ENCODE measurements at places on chromosomes 4 and X. TPM values are rescaled to one million over a fixed set of nuclear protein-coding genes. Genes with fewer than 3 reads are reported as not detected.
A peak's percentile ranks its signal among the peaks of the same experiment; 100 is the strongest.

DNA sequence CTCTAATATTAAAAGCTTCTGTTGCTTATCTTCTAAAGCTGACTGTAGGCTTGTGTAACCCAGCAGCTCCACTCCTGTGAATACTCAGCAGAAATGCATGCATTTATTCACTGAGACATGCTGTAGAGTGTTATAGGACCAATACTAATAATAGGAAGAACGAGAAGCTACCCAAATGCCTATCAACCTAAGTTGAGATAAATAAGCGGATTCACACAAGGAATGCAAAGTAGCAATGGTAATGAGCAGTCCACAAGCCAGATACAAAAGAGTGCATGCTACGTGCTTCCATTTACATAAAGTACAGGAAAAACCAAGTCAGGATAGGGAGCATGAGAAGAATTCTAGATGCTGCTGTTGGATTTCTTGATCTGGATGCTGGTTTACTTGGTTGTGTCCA, 155.9 kb downstream of the AASDH start:
- no peak for DNase-seq

GRCh38 chr4:93384887-93385286, 443.7 kb upstream of the ATOH1 start:
- no peak for DNase-seq

GRCh38 chrX:6505960-6506359, 29.0 kb downstream of the VCX3A start:
- DNase-seq, result no peak

- no peak for DNase-seq
Observed at GRCh38 chr4:26080870-26081628, 167.0 kb downstream of the SMIM20 start.

- peak; percentile 83 for DNase-seq
Observed at GRCh38 chr4:37603070-37603468, 83.1 kb downstream of the RELL1 start.

DNA sequence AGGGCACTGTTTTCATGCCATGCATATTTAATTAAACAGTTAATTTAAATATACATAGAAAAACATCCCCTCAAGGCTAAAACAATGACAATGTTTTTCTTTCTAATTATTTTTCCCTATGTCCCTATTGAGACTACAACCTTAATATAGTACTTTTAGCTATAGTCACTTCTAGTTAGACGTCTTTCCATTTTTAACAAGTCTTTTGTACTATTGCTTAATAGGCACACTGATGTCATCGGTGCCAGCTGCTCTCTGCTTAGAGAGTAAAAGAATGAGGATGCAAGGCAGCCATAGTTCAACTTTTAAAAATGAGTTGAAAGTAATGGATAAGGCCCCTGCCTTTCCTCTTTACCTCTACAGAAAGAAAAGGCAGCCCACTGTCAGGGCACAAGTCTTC, 191.1 kb downstream of the KCTD8 start:
- no peak for DNase-seq

DNA sequence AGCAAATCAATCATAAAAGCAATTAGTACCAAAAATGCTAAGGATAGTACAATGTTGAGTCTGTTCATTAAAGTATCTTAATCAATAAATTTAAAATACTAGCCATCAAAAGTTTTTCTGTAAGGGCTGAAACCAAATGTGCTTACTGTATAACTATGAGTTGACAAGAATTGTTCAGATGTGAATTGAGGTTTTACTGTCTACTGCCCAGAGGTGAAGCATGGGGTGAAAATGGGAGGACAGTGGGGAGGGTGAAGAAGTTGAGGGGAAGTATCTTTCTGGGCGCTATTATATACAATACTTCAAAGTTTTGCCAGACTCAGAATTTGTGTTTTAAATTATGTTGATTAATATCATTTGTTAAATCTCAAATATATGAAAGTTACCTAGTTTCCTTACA, 4.1 kb upstream of the PPBP start:
- DNase-seq, result no peak

GRCh38 chrX:13598877-13599276, 29.5 kb downstream of the EGFL6 start:
- DNase-seq, result no peak

- DNase-seq, result no peak
Observed at GRCh38 chr4:128298146-128298758, 10.6 kb upstream of the PGRMC2 start.

GRCh38 chr4:95178938-95179337, 369.8 kb downstream of the UNC5C start:
- DNase-seq, result no peak

DNA sequence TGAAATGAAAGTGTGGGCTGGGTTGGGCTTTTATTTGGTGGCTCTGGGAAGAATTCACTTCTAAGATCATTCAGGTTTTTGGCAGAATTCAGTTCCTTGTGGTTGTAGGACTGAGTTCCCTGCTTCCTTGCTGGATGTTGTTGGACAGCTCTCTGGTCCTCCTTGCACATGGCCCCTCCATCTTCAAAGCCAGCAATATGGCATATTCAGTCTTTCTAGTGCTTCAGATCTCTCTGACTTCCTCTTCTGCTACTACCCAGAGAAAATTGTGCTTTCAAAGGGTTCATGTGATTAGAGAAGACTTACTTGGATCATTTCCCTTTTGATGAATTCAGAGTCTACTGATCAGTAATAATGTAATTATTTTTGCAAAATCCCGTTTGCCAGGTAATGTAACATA, 12.8 kb upstream of the IGFBP7 start:
- DNase-seq, result no peak

- no peak for DNase-seq
Observed at GRCh38 chr4:73607375-73608033, 12.7 kb downstream of the RASSF6 start.

GRCh38 chr4:76588274-76588673, 153.2 kb downstream of the SHROOM3 start:
- DNase-seq, result no peak

GRCh38 chrX:105753411-105753810, 68.9 kb upstream of the NRK start:
- DNase-seq, result no peak

- DNase-seq, result no peak
Observed at GRCh38 chrX:30649859-30650258, 3.4 kb upstream of the GK start.

DNA sequence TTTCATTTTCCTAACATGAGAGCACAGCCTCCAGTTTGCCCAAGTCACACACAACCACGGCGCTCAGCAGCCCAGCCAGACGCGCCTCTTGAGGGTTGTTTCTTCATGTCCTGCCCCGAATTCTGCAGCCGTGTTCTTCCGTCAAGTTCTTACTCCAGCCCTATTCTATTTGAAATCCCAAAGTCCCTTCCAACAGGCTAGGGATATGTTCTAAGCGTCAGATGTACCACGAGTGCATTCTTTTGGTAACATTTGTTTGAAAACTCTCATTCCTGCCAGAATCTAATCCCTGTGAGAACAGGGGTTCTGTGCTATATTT, 23.1 kb downstream of the ACSL1 start:
- no peak for DNase-seq

GRCh38 chr4:170374770-170375169, 285.0 kb upstream of the AADAT start:
- DNase-seq, result no peak

- no peak for DNase-seq
Observed at GRCh38 chr4:2172627-2173231, 69.2 kb downstream of the HAUS3 start.

- DNase-seq, result no peak
Observed at GRCh38 chrX:57565198-57565597, 26.6 kb upstream of the ZXDB start.

STS gene
- 0.39 TPM for total RNA-seq

BMP15 gene
- not detected for total RNA-seq

C4orf17 gene
- total RNA-seq, result not detected

NOCT gene
- total RNA-seq, result 17.9 TPM

GLRA2 gene
- not detected for total RNA-seq

ADAMTS3 gene
- total RNA-seq, result not detected

DNAAF6 gene
- not detected for total RNA-seq

RHOH gene
- total RNA-seq, result 81.2 TPM

TSPAN7 gene
- 3.2 TPM for total RNA-seq

MAGEA12 gene
- not detected for total RNA-seq

RPS3A gene
- 2,880 TPM for total RNA-seq

Data from activated naive CD4-positive, alpha-beta T cell treated with anti-CD3 and anti-CD28 coated beads, Interleukin-2, amount 50 U/mL, for 72 hours (primary cell).